H7 (cell line): ENCODE measurements at places on chromosomes 11 and 22. TPM values are rescaled to one million over a fixed set of nuclear protein-coding genes. Genes with fewer than 3 reads are reported as not detected.

OR51V1 gene
- not detected in 2 replicates for total RNA-seq

GRCh38 chr11:74746868-74747267 is 1.8 kb upstream of the RNF169 start:
- no peak for DNase-seq

GRCh38 chr22:29994943-29995342 is 85.3 kb upstream of the HORMAD2 start:
- DNase-seq = no peak

DNA sequence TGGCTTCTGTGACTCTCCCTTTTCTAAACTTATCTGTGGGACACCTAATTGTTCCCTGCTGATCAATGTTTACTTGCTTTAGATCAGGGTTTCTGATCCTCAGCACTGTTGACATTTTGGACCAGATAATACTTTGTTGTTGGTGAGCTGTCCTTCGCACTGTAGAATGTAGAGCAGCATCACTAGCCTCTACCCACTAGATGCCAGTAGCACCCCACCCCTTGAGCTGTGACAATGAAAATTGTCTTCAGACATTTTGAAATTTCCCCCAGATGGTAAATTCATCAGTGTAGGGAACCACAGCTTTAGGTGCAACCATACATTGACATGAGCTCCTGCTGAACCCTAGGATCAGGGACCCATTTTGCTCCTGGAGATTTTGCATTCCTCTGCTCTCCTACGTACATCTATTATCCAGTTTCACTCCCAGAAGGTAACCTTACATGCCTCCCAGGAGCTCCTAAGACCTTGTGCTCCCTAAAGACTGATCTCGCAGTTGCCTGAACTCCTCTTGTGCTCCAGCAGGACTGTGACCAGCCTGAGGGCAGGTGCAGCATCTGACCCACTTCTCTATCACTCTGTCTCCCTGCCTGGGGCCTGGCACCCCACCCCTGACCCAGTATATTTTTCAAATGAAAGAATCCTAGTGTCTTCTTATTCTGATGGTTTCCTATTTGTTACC is 107.8 kb downstream of the FAR1 start:
- DNase-seq = no peak

GRCh38 chr22:25712661-25713400 is 29.2 kb upstream of the MYO18B start:
- DNase-seq = no peak

GRCh38 chr11:8338138-8338537 is 74.5 kb upstream of the LMO1 start:
- DNase-seq = peak; percentile 95
